ENCODE measurements at places on chromosomes 11 and 22.
A peak's percentile ranks its signal among the peaks of the same experiment; 100 is the strongest.

DNA sequence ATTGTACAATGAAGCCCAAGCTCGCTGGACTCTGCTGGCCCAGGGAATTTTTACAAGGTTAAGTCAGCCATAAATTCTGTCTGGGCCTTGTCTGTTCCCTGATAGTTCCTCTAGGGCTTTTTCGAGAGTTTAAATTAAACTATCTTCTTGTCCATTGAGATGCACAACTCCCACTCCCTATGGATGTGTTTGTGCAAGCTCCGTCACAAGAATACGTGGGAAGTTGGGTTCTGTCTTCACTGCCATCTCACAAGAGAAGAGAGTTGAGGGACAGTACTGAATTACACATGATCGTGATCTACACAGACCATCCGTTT is 153.6 kb upstream of the TTC12 start:
- no peak for DNase-seq

- DNase-seq, result no peak
Observed at GRCh38 chr11:36132940-36133339, 156.3 kb downstream of the COMMD9 start.

DNA sequence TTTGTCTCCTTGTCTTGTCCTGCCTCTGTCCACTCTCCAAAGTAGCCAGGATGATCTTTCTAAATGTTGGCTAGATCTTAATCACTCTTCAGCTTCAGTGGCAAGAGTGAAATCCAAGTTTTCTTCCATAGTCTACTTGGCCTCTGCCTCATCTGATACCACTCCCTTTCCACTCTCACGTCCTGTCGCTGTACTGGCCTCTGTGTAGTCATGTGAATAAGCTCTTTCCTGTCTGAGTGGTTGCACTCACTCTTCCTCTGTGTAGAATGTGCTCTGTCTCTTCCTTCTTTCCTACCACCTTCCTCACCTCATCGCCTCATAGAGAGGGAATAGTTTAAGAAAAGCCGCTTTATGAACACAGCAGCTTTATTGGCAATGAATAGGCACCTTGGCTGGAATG is 86.5 kb downstream of the WNT11 start:
- DNase-seq, result peak; percentile 50

- no peak for DNase-seq
Observed at GRCh38 chr11:79520086-79520485, 79.3 kb upstream of the TENM4 start.

DNA sequence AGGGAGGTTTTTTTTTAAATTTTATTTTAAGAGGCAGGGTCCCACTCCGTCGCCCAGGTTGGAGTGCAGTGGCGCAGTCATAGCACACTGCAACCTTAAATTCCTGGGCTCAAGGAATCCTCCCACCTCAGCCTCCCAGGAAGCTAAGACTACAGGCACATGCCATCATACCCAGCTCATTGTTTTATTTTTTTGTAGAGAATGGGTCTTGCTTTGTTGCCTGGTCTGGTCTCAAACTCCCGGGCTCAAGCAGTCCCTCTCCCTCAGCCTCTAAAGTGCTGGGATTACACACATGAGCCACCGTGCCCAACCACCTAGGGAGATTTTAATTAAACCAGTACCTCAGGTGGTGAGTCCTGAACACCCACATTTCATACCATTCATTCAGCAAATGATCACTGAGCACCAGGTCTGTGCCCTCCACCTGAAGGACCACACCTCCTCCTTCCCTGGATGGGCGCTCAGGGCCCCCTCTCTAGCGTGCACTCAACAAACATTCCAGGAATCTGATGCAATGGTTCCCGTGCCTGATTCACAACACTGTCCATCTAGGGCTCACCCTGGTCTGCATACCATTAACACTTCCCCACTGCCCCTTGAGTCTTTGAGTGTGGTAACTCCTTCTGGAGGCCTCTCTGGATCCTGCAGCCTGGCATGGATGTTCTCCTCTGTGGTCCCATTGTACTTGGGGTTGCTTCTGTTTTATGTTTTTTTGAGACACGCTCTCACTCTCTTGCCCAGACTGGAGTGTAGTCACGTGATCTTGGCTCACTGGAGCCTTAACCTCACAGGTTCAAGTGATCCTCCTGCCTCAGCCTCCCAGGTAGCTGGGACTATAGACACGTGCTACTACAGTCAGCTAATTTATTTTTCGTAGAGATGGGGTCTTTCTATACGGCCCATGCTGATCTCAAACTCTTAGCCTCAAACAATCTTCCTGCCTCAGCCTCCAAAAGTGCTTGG is 9.6 kb upstream of the MYH9 start:
- no peak for DNase-seq

GRCh38 chr11:44524346-44524745 is 41.1 kb upstream of the CD82 start:
- DNase-seq, result no peak

GRCh38 chr22:22818861-22819855 is 68.5 kb upstream of the IGLL5 start:
- DNase-seq, result peak; percentile 74

DNA sequence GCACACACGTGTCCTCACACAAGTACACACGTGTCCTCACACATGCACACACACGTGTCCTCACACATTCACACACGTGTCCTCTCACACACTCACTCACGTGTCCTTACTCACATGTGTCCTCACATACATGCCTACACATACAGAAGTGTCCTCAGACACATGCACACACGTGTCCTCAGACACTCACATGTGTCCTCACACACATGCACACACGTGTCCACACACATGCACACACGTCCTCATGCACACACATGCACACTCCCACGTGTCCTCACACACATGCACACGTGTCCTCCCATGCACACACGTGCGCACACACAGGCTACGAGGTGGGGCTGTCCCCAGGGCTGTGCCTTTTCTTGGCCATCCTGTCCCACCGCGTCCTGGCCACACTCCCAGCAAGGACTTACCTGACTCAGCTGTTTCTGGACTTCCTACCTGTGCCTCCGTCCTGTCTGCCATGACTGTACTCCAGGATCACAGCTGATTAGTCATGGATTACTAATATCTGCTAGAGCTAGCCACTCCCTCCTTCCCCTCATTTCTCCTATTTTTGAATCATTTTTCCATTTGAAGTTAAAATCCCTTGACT is 990.2 kb downstream of the BRD1 start:
- no peak for DNase-seq

GRCh38 chr22:46604306-46604690 is 15.9 kb upstream of the GRAMD4 start:
- DNase-seq, result no peak

- no peak for DNase-seq
Observed at GRCh38 chr22:45155050-45155840, 8.5 kb upstream of the NUP50 start.

DNA sequence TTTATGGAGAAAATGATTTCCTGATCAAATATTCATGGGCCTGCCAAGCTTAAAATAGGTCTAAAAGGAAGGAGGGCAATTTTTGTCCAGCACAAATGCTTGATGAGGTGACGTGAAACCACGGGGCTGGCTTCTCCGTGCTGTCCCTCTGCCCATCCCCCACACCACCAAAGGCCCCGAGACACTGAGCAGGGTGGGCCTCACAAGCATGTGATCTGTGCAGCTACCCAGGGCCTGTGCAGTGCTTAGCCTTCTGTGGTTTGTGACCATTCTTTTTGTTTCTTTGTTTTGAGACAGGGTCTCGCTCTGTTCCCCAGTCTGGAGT is 94.8 kb upstream of the RTL6 start:
- no peak for DNase-seq

GRCh38 chr22:29267462-29267857 is 321 bp downstream of the RHBDD3 start:
- DNase-seq, result no peak

GRCh38 chr11:20048246-20048645 is 112.0 kb downstream of the DBX1 start:
- DNase-seq, result no peak

DNA sequence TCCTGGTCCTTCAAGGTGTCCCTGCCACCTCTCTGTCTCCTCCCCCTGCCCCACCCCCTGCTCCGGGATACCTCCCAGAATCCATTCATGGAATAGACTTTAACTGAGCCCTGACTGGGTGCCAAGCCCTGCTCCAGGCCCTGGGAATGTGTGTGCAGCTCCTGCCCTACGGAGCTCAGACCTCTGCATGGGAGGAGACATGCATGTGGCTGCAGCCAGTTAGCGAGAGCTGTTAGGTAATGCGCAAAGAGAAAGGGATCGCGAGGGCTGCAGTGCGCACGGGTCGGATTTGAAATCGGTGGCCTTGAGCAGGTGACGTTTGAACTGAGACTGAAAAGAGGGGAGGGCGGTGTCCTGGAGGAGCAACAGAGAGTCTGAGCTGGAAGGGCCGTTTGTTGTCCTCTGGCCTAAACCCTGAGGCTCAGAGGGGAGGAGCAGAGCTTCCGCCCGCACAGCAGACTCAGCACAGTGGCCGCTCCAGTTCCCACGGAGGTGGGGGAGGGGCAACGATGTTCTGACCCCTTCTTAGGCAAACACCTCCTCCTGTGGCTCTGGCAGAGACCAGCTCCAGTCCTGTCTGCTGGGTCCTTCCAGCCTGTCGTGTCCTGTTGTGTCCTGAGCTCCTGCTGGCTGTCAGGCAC is 19.8 kb upstream of the LRRC10B start:
- peak; percentile 65 for DNase-seq

Measured in Peyer's patch (tissue), 4 donors.